Inflammatory macrophage treated with lipopolysaccharide for 1 hour (primary cell): ENCODE measurements at places on chromosomes 12 and 14.
A peak's percentile ranks its signal among the peaks of the same experiment; 100 is the strongest.

GRCh38 chr14:55361190-55361589 is 50.4 kb downstream of the ATG14 start:
- DNase-seq = no peak

GRCh38 chr14:48983351-48983888 is 602.8 kb downstream of the RPS29 start:
- DNase-seq = no peak

GRCh38 chr12:15038137-15038536 is 65.3 kb downstream of the PDE6H start:
- DNase-seq = no peak

GRCh38 chr12:52735816-52736632 is 32.7 kb upstream of the KRT77 start:
- DNase-seq = no peak

DNA sequence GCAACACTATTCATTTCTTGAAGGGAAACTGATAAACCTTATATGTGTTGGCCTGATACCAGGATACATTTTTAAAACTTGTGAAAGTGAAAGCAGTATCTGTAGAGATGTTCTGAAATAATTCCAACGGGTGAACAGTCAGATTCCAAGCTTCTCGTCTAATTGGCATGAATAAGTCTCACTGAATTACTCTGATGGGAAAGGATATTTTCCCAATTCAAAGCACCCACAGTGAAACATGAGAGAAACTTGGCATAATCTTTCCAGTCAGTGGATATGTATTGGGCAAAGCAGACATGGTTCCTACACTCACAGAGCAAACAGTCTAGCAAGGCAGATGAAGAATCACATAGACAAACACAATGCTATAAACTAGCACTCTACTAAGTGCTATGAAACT is 413.1 kb downstream of the MED13L start:
- no peak for DNase-seq

DNA sequence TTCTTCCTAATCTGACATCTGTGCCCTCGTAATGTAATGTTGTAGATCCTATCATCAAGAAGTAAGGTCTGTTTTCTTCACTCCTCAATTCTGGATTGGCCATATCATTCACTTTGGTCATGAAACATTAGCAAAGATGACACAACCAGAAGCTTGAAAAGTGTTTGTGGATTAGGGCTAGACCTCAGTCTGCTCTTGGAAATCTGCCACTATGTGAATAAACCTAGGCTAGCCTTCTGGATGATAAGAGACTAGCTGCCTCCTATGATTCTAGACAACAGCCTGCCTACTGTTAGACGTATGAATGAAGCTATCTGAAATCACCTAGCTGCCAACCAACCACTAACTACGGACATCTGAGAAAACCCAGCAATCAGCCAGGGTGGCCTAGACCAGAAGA is 38.7 kb upstream of the LYZ start:
- no peak for DNase-seq

- DNase-seq = peak; percentile 63
Measured at GRCh38 chr14:67962215-67962644, 142.7 kb downstream of the RAD51B start.

DNA sequence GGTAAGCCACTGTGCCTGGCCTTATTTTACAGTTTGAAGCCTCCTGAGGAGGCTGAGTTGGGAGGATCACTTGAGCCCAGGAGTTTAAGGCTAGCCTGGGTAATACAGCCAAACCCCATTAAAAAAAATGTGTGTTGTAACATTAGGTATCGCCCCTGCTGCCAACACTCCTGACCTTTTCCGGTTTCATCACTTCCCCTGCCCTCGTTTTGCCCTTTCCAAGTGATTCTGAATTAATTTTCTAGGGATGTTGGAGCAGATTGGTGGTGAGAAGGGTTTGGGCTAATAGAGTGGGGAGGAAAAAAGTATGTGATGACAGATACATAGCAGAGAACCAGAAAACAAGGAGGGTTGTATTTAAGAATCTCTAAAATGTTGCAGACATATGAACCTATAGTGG is 25.6 kb upstream of the C12orf71 start:
- DNase-seq = no peak

GRCh38 chr12:42915426-42915825 is 325.9 kb upstream of the PRICKLE1 start:
- no peak for DNase-seq
